NCI-H2081 (cell line): ENCODE measurements at places on chromosomes 16 and 17.

DNA sequence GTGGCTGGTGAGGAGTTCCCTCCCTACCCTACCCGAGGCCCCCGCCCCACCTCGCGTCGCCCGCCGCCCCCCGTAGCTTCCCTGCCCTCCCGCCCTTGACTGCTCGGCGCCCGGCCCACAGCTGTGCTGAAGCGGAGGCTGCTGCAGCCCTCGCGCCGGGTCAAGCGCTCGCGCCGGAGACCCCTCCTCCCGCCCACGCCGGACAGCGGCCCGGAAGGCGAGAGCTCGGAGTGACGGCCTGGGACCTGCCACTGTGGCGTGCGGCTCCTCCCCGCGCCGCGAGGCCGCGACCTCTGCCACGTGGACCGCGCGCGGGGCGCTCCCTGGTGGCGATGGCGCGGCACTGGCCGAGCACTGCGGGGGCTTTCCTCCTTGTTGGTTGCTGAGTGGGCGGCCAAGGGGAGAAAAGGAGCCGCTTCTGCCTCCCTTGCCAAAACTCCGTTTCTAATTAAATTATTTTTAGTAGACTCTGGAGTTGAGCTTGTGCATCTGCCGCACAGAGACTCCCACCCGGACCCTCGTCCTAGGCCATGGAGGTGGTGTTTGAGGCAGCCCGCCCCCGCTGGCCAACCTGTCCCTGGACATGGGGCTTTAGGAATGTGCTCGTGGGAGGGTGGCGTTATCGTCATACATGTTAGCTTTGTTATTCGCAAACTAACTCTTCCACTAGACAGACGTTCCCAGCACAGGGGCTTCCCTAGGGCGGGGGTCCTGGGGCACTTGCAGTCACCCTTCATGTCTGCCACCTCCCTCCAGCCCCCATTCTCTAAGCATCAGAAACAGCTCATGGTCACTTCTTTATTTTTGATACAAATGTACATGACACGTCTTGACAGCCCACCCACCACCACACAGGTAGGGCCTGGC is 4.4 kb downstream of the TP53I13 start:
- no peak for DNase-seq

DNA sequence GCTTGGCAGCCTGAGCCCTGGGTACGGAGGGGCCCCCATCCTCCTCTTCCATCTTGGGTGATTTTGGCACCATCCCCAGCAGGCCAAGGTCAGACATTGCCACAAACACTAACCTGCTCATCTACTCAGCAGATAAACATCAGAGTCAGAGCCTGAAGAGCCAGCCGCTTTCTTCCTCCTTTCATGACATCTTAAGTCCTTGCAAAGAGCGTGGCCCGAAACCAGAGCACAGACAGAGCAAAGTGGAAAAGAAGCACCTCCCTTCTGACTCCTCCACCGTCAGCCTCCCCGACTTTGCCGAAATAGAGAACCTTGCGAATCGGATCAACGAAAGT is 60.4 kb upstream of the RPH3AL start:
- no peak for DNase-seq

DNA sequence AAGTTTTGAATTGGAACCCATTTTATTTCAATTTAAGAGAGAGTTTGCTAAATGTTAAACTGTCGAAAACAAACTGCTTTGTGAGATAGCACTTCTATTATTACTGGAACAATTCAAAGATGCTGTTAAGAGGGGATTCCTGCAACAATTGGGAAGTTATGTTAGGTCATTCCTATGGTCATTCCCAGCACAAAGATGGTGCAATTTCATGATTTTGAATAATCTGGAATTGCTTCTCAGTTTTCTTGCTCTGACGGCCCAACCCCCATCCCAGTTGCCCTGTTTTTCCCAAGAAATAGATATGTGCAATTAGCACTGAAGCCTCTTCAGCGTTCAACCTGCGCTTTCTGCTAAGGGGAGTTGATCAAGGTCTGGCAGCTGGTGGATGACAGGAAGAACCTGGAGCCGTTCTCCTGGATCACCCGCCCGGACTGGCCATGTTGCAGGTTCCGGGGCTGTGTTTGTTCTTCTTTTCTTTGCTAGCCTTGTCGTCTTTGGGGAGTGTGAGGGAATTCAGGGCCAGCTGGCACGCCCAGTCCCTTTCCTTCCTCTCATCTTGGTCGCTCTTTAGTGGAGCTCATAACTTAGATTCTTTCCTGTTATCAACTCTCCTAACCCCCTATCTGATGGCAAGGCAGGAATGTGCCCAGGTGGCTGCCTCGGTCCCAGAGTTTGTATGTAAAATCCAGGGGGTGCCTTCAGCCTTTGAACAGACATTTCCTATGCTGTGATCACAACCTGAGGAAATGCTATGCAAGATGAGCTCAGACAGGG is 29.0 kb upstream of the IRF8 start:
- DNase-seq: no peak

GRCh38 chr16:29820730-29821642 is 724 bp downstream of the MVP start:
- DNase-seq: no peak

DNA sequence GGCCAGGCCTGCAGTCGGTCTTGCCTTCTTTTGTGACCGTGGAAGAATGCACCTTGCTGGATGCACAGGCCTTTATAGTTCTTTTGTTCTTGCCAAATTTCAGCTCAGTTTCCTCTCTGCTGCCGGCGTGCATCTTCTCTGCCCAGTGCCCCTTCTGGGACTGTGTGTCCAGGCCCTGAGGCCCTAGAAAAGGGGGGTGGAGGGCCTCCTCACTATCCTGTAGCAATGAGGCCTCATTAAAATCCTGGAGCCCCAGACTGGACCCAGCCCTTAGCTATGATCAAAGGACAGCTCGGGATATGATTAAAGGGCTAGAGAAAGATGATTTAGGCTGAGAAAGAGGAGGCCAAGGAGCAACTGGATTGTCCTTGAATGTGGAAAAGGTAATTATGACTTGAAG is 229.8 kb downstream of the SEC14L1 start:
- no peak for DNase-seq

- no peak for DNase-seq
Observed at GRCh38 chr17:66542129-66542966, 239.9 kb downstream of the PRKCA start.

- DNase-seq: no peak
Observed at GRCh38 chr17:45843722-45844121, 959 bp upstream of the SPPL2C start.

DNA sequence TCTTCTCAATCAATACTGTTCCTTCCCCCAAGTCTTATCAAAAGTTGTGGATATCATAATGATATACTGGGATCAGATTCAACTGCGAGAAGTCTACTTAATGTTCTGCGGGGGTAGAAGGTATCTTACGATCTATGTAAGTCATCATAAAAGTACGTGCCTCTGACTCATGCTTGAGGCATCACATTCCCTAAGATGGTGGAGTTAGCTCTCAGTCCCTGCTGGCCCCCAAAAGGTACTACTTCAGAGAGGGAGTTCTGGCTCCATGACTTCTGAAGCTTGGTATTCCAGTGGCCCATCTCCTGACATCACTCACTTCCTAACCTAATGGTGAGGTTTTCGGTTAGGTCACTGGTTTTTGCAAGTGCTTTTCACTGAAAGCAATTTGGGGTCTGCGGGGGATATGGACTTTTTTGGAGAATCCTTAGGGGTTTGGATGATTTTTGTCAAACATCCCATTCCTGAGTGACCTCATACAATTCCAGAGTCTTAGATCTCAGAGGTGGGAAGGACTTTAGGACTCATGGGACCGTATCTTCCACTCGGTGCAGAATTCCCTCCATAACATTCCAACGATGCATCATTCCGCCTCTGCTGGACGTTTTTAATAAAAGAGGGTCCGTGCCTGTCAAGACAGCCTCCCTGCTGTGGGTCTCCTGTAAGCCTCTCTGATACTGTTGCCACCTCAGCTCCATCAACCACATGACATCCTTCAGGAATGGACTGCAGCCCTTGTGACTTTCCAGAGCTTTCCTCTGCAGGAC is 74.3 kb downstream of the DYNLRB2 start:
- no peak for DNase-seq

- DNase-seq: no peak
Observed at GRCh38 chr17:60351012-60351695, 40.8 kb downstream of the USP32 start.

DNA sequence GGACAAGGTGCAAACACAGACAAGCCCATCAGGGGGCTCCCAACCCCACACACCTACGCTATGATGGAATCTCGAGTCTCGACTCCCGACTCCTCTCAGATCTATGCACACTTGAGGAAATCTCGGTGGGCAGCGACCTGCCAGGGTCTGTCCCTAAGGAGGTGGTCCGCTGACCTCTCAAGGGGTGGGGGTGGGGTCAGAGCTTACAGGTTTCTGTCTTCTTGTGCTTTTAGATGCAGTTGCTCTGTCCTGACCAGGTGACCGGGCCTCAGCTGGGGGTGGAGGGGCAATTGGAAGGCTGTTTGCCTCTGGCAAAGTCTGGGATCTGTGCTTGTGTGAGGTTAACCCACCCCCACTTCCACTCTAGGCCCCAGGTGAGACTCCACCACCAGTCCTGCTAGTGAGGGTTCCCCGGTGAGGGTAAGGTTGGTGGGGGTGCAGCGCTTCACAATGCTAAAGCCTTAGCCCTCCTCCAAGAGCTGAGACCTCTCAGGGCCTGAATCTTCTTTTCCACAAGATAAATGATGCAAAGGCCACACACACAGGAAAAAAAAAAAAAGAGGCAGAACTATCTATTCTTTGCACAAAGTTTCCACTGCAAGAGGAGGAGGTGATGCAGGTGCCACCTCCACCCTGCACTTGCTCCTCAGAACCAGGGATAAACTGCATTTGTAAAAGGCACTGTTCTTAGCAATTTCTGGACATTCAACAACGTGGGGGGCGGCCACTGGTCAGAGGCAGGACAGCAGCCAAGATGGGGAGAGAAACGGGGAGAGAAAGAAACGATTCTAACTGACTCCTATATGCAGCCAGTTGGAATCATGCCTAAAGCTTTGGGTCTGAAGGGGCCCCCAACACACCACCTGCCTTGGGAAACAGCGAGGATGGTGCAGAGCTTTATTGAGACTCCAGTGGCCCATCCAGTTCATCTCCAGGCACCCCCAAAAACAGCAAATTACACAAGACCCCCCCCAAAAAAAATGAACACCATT is 4.1 kb downstream of the CISD3 start:
- no peak for DNase-seq

- no peak for DNase-seq
Observed at GRCh38 chr17:5241861-5242671, 7.4 kb upstream of the SCIMP start.

GRCh38 chr17:50149091-50149416 is 1.4 kb downstream of the PPP1R9B start:
- no peak for DNase-seq
